Left renal cortex interstitium (tissue), 4 donors: ENCODE measurements at places on chromosomes 1 and 21.

GRCh38 chr1:193703655-193704054 is 517.2 kb upstream of the B3GALT2 start:
- no peak for DNase-seq

- DNase-seq: no peak
Observed at GRCh38 chr1:112833806-112834205, 118.7 kb upstream of the PPM1J start.

DNA sequence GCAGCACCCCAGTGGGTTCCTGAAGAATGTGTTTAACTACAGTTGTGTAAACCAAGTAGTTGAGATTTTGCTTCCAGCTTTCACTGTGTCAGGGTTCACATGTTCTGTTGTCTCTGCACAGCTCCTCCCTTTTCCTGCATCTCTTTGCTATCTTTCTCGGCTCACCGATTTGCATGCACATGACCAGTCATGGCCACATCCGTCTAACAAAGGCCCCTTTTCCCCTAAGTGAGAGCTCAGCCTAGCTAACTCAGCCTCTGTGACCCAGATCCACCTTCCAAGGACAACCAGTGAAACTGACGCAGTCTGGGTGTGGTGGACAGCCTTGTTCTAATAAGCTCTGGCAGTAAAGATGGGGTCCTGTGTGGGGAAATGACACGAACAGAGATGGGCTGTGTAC is 101.1 kb downstream of the ZP4 start:
- no peak for DNase-seq

GRCh38 chr1:96880626-96881025 is 159.0 kb downstream of the PTBP2 start:
- no peak for DNase-seq

DNA sequence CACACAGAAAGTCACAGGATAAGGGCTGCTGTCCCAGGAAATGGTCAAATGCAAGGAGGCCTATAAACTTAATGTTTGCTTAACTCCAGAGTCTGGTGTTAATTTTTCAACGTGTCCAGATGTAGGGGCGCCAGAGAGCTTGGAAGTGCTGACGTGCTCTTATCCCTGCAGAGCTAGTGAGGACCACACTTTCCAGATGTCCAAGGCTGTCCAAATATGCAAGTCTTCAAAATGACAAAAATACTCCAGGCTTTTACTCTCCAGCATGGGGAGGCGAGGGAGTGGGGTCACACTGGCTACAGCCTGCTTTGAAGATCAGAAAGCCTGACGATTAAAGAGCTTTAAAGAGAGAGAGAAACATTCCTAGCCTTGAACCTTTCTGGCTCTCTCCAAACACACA is 57.6 kb downstream of the ABCA4 start:
- peak; percentile 64 for DNase-seq

- no peak for DNase-seq
Observed at GRCh38 chr1:47703981-47704596, 266.2 kb downstream of the FOXD2 start.

DNA sequence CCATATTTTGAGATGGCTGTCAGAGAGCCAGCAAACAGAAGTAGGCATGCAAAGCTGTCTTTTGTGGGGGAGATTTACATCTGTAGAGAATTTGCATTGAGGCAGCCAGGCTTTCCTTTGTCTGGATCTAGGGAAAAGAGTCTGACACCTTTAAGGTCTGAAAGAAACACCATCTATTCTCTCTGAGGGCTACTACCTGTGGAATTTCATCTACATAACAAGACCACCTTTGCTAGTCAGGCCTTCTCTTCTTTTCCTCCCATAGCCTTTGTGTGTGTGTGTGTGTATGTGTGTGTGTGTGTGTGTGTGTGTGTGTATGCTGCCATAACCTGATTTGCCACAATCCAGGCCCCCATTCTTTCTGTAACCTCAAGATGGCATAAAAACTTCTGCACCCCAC is 28.4 kb upstream of the DMRTB1 start:
- DNase-seq: no peak

DNA sequence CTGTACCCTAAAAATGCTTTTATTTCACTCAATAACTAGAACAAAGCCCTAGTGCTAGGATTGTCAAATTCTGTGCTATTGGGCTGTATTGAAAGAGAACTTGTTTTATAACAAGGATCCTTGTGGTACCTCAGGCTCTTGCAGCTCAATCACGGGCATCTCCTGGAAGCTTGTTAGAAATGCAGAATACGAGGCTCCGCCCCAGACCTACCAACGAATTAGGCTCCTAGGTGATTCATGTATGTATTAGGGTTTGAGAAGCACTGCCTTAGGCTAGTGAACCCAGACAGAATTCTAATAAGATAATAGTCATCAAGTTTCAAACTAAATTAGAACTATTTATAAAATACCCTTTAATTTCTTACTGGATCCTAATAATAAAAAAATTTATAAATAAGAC is 45.6 kb downstream of the ZZZ3 start:
- DNase-seq: no peak

GRCh38 chr1:89310505-89310904 is 37.8 kb upstream of the GBP5 start:
- no peak for DNase-seq

- no peak for DNase-seq
Observed at GRCh38 chr1:199020904-199021303, 382.1 kb downstream of the PTPRC start.

DNA sequence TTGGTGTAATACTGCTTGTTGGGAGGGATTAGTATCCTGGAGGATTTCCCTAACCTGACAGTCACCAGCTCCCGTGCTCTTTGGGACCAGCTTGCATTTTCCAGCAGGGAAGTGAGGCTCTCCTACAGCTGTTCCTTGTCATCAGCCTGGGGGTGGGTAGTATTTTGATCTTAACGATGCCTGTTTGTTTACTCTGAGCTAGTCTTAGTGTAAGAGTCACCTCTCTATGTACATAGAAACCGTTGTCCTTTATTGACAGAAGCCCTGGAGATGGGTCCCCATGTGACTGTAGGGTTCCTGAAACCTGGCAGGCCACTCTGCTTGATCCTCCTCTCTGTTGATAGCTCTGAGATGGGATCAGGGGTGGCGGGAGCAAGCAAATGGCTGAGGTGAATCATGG is 58.0 kb downstream of the ACP6 start:
- DNase-seq: no peak

DNA sequence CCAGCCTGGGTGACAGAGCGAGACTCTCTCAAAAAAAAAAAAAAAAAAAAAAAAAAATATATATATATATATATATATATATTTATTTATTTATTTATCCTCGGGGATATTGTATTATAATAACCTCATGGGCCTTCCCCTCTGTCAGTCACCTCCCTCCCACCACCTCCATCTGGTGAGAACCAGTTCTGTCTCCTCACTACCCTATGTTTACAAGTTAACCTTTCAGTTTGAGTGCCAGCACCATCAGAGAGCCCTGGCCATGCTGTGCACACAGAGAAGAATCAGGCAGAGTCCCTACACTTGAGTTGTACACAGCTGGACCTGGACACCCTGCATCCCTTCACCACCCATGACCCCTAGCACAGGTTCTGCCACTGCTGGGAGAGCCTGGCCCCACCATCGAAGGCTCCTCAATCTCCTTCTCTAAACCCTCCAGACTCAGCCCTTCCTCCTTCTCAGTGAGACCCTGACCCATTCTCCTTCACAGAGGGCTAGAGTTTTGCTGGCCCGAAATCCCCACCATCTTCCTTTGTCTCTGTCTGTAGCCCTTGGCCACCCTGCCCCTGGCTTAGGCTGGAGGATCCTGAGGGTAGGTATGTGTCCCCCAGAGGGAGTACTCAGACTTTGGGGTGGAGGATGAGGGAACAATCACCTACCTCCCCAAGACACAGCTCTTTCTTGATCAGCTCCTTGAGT is 1.2 kb downstream of the S100A5 start:
- no peak for DNase-seq

DNA sequence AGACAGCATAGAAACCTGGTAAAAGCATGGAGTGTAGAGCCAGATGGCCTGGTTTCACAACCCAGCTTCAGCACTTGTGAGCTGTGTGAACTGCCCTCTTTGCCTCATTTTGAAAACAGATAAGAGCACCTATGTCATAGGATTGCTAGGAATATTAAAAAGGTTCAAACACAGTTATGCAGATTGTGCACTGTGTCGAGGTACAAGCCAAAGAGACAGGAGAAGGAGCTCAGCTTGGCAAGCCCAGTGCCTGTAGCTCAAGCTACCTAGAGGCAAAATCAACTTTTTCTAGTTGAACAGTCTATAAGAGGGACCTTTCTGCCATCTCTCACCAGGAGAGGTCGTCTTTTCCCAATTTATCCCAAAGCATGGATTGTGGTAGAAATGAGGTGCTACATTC is 5.0 kb downstream of the CHODL start:
- no peak for DNase-seq

- DNase-seq: no peak
Observed at GRCh38 chr1:35925741-35926140, 5.2 kb upstream of the AGO3 start.

- DNase-seq: no peak
Observed at GRCh38 chr21:28310171-28310685, 682.4 kb downstream of the LTN1 start.

- DNase-seq: no peak
Observed at GRCh38 chr1:8033322-8033721, 7.2 kb upstream of the ERRFI1 start.

DNA sequence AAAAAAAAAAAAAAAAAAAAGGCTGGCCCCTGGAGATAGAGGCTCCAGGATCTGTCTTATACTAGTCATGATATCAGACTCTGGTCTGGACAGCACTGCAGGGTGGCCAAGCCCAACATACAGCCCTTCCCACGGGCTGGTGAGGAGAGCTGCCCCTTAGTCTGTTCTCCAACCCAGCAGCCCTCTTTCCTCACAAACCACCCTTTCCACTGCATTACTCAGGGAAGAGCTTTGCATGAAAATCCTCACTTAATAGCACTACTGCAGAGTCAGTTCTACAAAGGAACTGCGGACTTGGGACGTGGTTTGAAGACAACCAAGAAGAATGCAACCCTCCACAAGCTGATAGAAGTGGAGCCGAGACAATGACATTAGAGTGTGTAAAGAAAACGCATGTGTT is 5.7 kb downstream of the BCAR3 start:
- DNase-seq: no peak

DNA sequence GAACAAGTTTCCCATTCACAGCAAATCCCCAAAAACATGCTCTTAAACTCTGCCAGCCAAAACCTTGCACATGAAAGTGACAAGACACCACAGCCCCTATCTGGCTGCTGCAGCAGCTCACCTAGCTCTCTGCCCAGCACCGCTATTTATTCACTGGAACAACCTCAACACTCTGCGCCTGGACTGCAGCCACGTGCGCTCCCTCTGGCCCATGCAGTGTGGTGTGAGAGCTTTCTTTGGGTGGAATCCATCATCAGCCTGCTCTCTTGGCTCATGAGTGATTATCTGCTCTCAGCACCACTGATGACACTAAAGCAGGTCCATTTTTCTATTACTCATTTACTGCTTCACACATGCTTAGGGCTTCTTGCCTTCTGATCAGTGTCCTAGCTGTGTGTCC is 11.4 kb downstream of the KCNJ6 start:
- no peak for DNase-seq

- no peak for DNase-seq
Observed at GRCh38 chr1:18817795-18818435, 41.5 kb downstream of the TAS1R2 start.

- no peak for DNase-seq
Observed at GRCh38 chr1:23114424-23115079, 54.1 kb downstream of the LUZP1 start.

GRCh38 chr1:93346421-93346993 is 800 bp downstream of the DR1 start:
- DNase-seq: no peak

GRCh38 chr21:26137379-26138060 is 33.0 kb downstream of the APP start:
- DNase-seq: no peak
